Midbrain (tissue), 1 donor: ENCODE measurements at places on chromosomes 3 and 15.

GRCh38 chr3:188059351-188059750, 94.6 kb upstream of the LPP start:
- DNase-seq, result no peak

GRCh38 chr3:126098391-126098858, 14.5 kb upstream of the SLC41A3 start:
- DNase-seq, result no peak

- DNase-seq, result no peak
Observed at GRCh38 chr3:195904368-195904767, 4.0 kb downstream of the TNK2 start.

DNA sequence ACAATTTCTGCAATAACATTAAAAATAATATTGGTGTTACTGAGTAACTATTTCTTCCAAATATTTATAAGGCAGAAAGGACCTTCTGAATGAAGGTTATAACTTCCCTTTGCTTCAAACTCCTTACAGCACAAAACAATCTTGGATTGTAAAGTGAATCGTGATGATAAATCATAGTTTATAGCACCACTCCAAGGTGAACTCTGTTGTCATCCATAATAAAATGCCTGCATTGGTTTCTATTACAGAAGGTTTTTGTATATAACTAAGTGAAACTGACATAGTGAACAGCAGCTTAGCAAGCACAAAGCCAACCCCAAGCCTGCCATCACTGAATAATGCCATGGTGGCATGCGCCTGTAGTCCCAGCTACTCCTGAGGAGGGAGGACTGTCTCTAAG, 86.3 kb downstream of the MME start:
- no peak for DNase-seq

GRCh38 chr3:19688767-19689166, 245.2 kb downstream of the EFHB start:
- DNase-seq, result no peak

DNA sequence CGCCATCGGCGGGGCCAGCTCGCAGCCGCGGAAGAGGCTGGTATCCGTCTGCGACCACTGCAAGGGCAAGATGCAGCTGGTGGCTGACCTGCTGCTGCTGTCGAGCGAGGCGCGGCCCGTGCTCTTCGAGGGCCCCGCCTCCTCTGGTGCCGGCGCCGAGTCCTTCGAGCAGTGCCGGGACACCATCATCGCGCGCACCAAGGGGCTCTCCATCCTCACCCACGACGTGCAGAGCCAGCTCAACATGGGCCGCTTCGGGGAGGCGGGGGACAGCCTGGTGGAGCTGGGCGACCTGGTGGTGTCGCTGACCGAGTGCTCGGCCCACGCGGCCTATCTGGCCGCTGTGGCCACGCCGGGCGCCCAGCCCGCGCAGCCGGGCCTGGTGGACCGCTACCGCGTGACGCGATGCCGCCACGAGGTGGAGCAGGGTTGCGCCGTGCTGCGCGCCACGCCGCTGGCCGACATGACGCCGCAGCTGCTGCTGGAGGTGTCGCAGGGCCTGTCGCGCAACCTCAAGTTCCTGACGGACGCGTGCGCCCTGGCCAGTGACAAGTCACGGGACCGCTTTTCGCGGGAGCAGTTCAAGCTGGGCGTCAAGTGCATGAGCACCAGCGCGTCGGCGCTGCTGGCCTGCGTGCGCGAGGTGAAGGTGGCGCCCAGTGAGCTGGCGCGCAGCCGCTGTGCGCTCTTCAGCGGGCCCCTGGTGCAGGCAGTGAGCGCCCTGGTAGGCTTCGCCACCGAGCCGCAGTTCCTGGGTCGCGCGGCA, 1.8 kb downstream of the TLNRD1 start:
- no peak for DNase-seq

DNA sequence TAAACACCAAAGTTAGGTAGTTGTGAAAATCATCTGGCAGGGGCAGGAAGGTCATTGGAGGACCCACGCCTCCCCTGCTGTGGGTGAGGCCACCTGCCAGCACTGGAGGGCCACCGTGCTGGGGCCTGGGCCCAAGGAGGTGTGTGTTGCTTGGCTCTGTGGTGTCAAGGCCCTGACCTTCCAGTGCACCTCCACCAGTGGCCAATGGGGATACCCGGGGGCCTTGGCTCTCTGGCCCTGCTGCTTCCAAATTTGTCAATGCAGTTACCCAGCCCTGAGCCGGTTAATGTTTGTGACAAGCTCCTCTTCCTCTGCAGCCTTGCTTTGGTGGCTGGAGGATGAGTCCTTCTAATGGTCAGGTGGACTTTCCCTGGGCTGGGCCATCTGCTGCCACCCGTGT, 150.2 kb downstream of the KLF13 start:
- no peak for DNase-seq

GRCh38 chr3:79032686-79033318, 735.0 kb downstream of the ROBO1 start:
- DNase-seq, result peak; percentile 70

- peak; percentile 86 for DNase-seq
Observed at GRCh38 chr3:57100046-57100695, 39.7 kb downstream of the SPATA12 start.

DNA sequence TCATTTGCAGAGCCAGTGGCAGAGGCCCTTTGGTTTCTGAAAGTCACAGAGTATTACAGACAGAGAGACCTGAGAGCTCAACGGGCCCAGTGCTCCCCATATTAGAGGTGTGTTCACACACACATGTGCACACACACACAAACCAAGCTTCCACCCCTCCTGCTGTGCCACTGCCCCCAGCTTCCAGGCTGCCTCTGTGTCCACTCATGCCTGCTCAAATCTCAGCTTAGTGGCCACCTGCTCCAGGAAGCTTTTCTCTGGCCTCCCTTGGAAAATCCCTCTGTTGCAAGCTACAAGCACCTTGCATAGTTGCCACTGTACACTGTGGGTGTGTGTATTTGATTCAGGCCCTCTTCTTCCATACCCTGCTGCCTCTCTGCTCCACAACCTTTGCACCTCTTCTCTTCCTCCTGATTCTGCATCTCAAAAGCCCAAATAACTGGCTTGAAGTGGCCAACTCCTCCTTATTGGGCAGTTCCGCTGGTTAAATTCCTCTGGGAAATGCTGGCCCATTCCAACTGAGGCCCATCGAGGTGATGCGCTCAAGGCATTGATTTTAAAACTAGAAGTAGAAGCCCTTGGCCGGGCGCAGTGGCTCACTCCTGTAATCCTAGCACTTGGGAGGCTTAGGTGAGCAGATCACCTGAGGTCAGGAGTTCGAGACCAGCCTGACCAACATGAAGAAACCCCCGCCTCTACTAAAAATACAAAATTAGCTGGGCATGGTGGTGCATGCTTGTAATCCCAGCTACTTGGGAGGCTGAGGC, 23.0 kb downstream of the MESD start:
- no peak for DNase-seq

- no peak for DNase-seq
Observed at GRCh38 chr3:100525753-100526612, 33.6 kb downstream of the TMEM45A start.

GRCh38 chr3:114866430-114866829, 280.7 kb downstream of the ZBTB20 start:
- DNase-seq, result no peak

GRCh38 chr3:60912876-60913275, 338.4 kb downstream of the FHIT start:
- DNase-seq, result no peak

DNA sequence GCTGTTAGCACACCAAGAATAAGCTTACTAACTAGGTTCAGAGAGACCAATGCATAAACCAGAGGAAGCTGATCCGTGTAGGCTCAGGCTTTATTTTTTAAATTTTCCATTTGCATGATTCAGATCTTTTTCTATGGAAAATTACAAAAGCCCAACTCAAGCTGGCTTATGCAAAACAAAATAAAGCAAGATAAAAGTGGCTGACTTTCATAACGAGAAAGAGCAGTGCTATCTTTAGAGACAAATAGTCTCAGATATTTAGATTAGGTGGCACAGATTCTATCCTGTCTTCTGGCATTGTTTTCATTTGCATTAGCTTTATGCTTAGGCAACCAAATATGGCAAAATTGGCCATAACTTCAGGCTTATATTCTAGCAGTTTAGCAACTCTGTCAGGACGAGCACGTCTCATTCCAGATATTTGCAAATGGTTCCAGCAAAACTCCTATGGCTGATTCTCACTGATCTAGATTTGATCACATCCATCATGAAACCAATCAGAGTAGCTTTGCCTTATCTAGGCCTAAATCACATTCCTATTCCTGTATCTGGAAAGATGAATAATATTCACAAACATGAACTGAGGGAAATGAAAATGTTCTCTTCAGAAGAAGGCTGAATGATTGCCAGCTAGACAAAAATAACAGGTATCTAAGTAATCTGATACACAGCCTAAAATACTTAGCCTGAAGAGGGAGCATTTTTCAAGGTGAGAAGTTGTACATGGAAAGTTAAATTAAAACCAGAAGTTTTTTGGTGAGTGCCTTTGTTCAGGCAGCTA, 216.4 kb upstream of the DPPA4 start:
- DNase-seq, result no peak

DNA sequence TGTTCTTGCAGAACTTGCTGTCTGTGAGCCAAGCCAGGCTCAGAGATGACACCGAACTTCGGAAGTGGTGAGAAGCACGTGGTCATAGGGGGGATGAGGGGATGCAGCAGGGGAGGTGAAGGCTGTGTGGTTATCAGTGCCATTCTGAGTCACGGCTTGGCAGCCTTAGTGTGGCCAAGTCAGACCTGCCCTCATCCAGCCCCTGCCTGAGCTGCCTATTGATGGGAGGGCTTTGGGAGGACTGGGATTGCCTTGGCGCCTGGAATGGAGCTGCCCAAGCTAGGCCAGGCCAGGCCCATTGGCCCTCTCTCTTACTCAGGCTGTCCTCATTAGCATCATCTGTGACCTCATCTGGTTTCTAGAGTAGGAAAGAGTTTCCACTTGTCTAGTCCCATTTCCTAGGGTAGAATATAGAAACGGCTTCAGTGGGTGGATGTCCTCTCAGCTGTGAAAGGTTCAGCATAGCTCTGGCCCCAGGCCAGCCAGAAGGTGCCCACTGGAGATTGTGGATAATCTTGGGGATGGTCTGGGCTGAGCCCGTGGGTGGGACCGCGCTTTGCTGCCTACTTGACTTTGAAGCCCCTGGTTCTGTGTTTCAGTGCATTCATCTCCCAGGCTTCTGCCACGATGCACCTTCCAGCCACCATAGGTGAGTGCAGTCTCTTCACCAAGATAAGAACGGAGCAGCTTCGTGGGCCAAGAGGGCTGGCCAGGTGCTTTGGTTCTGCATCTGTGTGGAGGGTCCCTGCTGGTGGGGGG, 7.2 kb downstream of the FAH start:
- DNase-seq, result no peak

DNA sequence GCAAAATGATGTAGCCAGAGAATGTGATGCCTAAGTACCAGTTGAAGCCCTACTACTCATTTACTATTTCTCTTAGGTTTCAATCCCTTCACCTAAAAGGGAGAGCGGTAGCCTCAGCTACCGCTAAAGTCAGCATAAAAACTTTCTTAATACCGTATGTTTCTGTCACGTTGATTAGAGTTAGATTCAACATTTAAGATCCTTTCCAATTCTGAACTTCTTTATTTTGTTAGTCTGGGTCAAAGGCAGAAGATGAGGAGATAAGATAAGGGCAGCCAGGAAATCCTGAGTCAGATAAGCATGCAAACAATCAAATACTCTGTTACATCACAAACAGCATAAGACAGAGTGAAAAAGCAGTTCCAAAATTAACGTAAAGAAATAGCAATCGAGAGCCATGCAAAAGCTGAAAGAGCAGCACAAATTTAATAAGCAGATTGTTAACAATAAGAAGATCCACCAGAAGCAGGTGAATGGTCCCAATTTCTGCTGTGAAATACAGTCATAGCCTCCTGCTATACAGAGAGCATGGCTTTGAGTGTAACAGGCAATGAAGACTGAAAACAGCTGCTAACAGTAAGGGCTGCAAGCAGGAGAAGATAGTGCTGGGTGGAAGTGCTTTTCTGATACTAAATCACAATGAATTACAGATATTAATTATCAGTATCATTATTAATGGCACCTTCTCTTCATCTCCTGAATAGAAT, 3.0 kb downstream of the TMEM207 start:
- DNase-seq, result no peak

DNA sequence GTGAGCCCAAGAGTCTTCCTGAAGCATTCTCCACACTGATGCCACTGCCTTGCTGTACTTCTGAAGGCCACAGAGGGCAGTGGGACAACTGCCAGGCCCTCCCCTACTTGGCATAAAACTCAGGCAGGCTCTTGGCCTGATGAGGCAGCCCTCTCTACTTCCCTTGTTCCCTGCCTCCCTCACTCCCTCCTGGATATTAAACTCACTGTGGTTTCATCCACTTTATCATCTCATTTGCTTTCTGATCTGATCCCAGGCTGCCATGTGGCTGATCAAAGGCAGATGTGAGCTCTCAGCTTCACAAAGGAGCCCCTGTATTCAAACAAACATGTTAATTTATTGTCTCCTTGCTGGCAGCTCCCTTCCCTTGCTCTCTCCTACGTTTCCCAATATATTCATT, 533.5 kb downstream of the IGSF11 start:
- no peak for DNase-seq

- DNase-seq, result no peak
Observed at GRCh38 chr3:127889461-127889863, 25.6 kb upstream of the KBTBD12 start.

DNA sequence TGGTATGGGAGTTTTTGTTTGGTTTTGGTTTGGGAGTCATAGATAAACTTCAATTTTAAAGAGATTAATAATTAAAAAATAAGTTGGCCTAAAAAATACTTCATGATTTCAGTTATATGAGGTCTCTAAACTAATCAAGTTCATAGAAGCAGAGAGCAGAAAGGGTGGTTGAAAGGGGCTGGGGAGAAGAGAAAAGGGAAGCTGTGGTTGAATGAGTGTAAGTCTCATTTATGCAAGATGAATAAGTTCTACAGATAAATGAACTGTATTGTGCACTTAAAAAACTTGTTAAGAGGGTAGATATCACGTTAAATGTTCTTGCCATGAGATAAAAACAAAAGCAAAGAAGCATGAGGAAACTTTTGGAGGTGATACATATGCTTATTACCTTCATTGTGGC, 188.7 kb downstream of the NSUN3 start:
- no peak for DNase-seq

- no peak for DNase-seq
Observed at GRCh38 chr3:166533740-166534139, 696.5 kb upstream of the BCHE start.

- DNase-seq, result no peak
Observed at GRCh38 chr3:55241098-55241497, 246.0 kb downstream of the WNT5A start.

DNA sequence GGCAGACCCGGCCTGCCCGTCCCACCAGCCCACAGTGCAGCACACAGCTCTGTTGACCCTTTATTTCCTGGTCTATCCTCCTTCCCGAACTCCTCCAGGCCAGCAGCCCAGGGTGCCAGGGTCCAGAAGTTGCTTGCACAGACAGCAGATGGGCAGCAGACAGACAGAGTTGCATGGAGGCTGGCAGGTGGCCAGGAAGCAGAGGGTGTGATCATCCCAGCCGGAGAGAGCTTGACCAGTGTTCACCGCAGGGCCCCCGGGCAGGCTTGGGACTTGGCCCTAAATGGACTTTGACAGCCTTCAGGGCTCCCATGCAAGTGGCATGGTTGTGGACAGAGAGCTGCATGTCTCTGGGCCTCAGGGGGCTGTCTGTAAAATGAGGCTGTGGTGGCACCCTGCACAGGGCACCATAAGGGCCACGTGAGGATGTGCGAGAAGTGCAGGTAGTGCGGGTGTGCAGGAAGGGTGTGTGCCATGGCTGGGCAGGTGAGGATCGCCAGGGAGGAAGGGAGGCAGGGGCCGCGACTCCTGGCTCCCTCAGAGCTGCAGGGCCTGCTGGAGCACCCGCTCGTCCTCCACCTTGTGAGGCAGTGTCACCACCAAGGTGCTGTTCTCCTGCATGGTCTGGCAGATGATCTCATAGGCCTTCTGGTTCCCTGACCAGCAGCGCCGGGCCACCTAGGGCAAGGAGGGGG, 6.3 kb upstream of the ZXDC start:
- no peak for DNase-seq
